ENCODE measurements at places on chromosomes 12 and 14.

- no peak for DNase-seq
Measured at GRCh38 chr12:76451528-76451927, 103.3 kb upstream of the BBS10 start.

GRCh38 chr12:50788561-50788960, 24.7 kb downstream of the ATF1 start:
- DNase-seq = no peak

GRCh38 chr12:48903363-48903981, 21.8 kb downstream of the FKBP11 start:
- DNase-seq = no peak

DNA sequence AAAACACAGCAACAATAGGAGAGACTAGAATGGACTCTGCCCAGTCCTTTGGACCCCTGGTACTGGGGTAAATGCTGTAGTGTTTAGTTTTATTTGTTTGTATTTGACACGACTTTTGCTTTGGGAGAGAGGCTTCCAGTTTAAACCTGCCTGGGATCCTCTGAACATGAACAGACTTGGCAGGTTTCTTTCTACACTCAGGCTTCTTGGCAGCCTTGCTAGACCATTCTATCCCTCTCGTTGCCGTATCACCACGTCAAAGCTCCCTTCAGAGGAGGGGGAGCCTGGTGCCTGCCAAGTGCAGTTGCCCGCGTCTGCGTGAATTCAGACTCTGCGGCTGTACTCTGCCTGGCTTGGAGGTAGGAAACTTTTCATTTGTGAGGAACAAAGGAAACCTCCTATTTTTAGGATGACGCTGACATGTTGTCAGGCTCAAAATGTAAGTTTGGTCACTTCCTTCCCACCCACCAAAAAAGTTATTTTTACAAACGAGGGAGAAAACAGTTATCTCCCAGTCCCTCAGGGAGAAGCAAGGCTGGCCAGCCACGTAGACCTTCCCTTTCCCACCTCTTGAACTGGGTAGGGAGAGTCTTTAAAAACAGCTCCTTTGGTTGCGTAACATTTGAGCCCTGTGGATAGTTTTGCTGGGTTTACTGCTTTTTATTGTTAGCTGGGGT, 25.9 kb downstream of the CD9 start:
- no peak for DNase-seq

GRCh38 chr14:52835122-52835903, 43.9 kb upstream of the GNPNAT1 start:
- peak; percentile 33 for DNase-seq

- no peak for DNase-seq
Measured at GRCh38 chr12:47885566-47885965, 19.2 kb downstream of the VDR start.

- DNase-seq = no peak
Measured at GRCh38 chr12:8629486-8630033, 16.9 kb upstream of the AICDA start.

- DNase-seq = no peak
Measured at GRCh38 chr12:70467918-70468733, 102.0 kb downstream of the KCNMB4 start.

- DNase-seq = no peak
Measured at GRCh38 chr12:2504577-2504976, 290.2 kb upstream of the FKBP4 start.

- DNase-seq = no peak
Measured at GRCh38 chr14:91305650-91306431, 61.3 kb upstream of the GPR68 start.

DNA sequence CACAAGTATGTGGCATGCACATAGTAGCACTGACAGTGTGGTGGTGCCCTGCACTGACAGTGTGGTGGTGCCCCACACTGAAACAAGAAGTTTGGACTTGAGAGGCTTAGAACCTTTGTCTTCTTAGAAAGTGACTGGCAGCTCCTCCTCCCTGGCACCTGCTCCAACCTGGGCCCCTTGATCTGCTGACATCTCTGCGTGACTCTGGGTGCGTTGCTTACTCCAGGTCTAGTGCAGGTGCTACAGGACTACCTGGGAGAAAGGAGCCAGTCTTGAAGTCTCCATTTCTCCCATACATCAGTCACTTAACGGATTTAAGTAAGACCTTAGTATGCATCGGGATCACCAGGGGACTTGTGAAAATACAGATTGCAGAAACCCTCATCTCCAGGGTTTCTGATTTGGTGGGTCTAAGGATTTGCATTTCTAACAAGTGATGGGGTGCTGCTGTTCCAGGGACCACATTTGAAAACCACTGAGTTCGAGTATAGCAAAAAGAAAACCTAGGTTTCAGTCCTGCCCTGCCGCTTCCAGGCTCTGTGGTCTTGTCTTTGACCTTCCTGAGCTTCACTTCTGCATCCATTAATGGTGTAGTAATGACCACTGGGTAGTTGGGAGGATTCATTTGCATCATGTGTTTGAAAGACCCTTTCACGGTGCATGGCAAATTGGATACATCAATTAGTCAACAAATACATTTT, 15.7 kb downstream of the NINJ2 start:
- no peak for DNase-seq

- peak; percentile 34 for DNase-seq
Measured at GRCh38 chr14:36315159-36315853, 5.1 kb downstream of the MBIP start.

DNA sequence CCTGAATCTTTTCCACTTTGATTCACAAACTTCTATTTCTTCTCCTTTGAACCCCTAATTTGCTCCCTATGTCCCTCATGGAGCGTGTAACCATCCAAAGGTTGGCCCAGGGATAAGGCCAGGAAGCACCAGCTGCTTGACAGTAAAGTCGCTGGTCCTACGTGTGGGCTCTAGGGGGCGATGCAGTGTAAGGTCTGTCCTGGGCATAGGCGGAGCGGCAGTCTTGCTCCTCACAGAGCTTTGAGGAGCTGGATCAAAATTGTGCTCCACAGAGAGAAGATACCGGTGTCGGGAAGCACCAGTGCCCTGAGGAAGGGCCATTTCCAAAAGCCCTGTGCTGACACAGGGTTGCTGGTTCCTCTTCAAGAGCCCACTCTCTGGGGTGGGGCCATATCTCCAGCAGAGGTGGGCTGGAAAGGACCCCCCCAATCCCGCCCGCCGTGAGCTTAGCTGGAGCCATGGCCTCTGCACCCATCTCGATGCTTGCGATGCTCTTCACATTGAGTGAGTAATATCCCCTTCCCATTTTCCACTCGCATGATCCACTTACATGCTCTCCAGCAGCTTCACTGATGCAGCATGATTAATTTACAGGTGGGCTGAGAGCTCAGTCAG, 49.9 kb upstream of the OR4E1 start:
- DNase-seq = peak; percentile 9

GRCh38 chr12:112005419-112006395, 7.3 kb downstream of the TMEM116 start:
- no peak for DNase-seq

- DNase-seq = peak; percentile 92
Measured at GRCh38 chr12:14403711-14404196, 38.3 kb downstream of the ATF7IP start.

DNA sequence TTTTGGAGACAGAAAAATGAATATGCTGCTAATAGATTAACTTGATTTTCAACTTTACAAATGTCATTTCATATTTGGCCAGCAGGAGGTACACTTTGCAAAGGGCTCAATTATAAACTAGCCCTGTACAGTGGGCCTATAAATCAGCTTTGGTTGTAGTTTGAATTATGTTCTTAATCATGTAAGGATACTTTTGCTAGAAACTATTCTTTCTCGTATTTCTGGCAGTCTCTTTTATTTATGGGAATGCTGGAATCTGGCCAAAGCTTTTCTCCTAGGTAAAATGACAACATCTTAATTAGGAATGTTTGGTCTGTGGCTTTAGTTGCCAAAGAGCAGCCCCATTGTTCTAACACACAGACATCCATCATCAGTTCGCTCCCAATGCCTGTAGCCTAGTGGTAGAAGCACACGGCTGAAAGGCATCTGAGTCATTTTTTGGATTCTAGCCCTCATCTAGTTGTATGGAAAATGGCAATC, 1322.3 kb upstream of the SEL1L start:
- DNase-seq = peak; percentile 23

DNA sequence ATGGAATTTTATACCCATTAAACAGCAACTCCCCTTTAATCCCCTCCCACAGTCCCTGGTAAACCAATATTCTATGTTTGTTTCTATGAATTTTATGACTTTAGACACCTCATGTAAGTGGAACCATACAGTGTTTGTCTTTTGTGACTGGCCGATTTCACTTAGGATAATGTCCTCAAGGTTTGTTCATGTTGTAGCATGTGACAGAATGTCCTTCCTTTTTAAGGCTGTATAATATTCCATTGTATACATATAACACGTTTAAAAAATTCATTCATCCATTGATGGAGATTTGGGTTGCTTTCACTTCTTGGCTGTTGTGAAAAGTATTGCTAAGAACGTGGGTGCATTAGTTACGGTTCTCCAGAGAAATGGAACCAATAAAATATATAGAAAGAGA, 40.2 kb downstream of the ARF6 start:
- no peak for DNase-seq

- no peak for DNase-seq
Measured at GRCh38 chr12:132125736-132126135, 18.4 kb downstream of the DDX51 start.

DNA sequence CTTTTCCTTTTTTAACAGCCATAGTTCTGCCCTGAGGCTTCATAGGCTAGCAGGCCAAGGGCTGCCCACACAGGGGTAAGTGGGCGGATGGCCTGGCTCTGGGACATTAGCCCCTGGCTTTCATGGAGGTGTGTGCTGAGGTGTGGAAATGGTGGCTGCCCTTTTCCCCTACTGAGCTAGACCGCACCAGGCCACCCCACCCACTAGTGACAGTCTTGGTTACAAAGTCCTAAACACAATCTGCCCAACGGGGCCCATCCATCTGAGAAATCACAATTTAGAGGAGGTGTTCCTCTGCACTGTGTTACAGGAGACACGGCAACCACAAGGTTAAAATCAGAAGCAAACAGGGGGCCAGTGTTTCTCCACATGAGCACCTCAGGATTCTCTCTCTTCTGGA, 35.6 kb downstream of the APPL2 start:
- no peak for DNase-seq

DNA sequence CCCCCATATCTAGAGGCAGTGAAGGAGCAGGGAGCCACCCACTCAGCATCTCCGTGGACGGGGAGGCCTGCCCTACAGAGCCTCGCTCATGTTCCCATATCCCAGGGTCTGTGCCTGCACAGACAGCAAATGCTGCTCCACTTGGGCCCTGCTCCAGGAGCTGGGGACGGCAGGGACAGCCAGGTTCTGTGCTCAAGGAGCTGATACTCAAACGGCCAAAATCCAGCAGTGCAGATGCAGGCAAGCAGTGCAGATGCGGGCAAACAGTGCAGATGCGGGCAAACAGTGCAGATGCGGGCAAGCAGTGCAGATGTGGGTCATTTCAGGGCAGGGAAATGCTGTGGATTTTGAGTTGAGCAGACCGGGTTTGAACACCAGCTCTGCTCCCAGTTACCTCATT, 6.2 kb upstream of the SERPINA12 start:
- no peak for DNase-seq

DNA sequence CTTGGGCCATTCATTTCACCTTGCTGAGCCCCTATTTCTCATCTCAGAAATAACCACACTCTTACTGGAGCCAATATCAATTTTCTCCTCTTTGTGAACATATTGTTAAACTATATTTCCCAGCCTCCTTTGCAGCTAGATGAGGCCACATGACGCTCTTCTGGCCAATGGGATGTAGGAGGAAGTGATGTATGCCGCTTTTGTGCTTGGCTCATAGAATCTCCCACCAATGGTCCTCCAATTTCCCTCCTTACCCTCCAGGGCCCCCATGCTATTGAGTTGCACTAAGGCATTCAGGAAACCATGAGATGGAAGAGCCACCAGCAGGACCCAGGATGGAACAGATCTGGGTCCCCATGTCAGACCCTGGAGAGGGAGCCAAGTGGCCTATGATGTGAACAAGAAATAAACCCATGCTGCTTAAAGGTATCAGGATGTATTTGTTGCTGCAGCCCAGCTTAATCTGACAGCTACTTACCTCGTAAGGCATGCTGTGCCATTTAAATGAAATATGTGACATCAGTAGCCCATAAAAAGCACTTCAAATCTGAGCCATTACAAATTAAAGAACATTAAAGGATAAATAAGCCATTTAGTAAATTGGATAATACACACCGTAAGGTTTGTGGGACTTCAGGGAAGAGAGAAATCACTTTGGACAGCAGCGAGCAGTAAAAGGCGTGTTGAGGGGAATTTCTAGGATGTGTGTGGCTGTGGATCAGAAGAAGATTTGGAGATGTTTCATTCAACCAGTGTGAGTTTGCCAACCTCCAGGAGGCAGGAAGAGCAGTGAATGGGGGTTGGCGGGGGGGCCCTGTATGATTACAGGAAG, 24.4 kb upstream of the BDKRB2 start:
- DNase-seq = no peak

DNA sequence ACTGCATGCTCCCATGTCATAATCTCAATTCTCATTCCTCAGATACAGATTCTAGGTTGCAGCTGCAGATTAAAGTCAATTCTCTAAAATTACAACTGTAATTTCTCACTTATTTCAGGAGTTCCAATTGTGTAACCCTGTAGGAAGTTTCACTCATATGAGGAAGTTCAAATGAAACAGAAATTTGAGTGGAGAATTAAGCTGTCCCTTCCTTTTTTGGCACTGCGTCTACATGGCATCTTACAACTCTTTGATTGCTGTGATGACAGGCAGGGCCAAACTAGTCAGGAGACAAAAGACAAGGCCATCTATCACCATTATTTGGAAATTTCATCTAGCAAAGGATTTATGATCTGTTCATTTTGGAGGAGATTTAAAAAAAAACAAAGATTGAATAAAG, 13.3 kb upstream of the GRIP1 start:
- no peak for DNase-seq

- peak; percentile 63 for DNase-seq
Measured at GRCh38 chr14:92866901-92867865, 55.8 kb upstream of the CHGA start.

DNA sequence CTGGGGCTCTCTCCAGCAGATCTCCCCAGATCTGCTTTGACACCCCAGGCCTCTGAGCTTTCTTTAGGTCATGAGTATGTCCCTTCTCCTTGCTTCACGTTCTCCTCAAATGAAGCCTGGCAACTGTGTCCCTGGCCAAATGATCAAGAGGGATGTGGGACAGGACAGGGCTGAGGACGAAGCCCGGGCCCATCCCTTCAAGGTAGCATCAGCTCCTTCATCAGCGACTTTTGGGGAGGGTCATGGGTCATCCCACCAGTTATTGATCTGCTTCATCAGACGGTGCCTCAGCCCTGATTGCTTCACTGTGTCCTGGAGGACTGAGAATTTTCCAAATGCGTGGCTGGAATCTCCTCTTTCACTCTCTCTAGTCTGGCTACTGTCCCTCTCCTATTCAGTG, 32.3 kb downstream of the ACADS start:
- DNase-seq = no peak
